ENCODE measurements at places on chromosomes 16 and 17. TPM values are rescaled to one million over a fixed set of nuclear protein-coding genes. Genes with fewer than 3 reads are reported as not detected.

Gene LRRC46
- 3.7 TPM for polyA plus RNA-seq

Gene CCL7
- not detected for polyA plus RNA-seq

Gene RNF43
- polyA plus RNA-seq, result 35.5 TPM

Gene LRRC37A
- 4.6 TPM for polyA plus RNA-seq

Gene RNF135
- polyA plus RNA-seq, result 17.6 TPM

Gene SLC35G6
- polyA plus RNA-seq, result 0.39 TPM

Gene VWA3A
- polyA plus RNA-seq, result 5.9 TPM

Gene WNT3
- polyA plus RNA-seq, result 2.0 TPM

Gene ZNF689
- polyA plus RNA-seq, result 9.9 TPM

GRCh38 chr17:17172990-17173389 lies 33.1 kb downstream of the PLD6 start:
- DNase-seq, result no peak

DNA sequence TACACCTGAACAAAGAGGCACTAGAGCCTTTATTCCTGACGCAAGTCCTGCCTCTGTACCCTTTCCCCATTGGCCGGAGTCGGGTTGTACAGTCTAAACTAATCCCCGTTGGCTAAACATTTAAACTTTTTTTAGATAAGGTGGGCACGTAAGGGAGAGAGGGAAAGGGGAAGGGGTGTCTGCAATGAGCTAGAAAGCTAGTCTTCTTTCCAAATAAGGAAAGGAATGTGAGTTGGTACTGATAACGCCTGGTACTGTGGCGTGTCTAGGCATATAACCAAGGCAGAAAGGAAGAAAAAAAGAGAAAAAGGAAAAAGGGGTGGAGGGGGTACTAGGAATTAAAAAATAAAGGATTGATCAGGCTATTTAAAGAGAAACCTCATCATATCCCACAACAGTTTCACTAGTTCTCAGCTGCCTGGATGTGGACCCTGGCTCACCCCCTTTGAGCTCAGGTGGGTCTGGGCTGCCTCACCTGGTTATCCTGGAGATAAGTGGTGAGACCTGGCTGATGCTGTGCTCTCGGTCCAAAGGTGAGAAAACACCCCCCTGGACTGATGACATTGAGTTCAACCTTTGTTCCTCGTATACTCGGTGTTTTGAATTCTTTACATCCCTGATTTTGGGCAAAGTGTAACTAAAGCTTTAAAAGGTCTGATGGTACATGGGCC lies 90.9 kb upstream of the EEF2KMT start:
- no peak for DNase-seq

- no peak for DNase-seq
Measured at GRCh38 chr17:32931686-32932085, 3.7 kb downstream of the TMEM98 start.

DNA sequence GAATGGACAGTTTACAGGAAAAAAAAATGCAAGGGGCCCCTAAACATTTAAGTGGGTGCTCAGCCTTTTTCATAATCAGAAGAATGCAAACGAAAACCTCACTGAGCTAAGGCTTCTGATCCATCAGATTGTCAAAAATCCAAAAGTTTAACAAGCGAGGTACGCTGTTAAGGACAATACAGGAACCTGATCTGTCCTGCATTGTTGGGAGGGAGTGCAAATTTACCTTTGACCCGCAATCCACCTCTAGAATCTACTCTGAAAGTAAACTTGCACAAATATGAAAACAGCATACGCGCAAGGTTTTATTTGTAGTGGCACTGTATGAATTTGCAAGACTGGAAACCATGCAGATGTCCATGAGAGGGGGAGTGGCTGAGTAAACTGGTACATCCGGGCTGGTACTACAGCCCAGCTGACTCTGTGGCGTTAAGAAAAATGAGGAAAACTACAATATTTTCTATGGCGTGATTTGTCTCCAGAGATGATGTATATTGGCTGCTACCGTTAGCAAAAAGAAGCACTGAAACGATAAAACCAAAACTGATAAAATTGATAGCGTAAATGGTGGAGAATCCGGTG lies 28.8 kb upstream of the ST6GALNAC1 start:
- DNase-seq, result peak; percentile 19

DNA sequence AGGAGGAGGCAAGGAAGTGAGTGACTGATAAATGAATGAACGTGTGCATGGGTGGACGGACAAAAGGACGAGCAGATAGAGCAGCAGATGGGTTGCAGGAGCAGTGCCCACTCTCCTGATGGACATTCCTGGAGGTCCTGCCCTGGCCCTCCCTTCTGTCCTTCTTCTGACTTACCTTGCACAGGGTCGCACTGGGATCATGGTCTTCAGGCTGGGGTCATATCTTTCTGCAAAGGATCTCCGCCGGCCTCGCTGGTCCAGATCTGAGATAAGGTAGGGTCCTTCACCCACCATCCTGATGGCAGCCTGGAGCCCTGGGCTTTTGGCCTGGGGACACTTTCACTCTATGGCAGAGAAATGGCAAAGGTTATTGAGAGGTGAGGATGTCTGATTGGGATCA lies 9.7 kb downstream of the ABCC12 start:
- no peak for DNase-seq

GRCh38 chr16:57536306-57537193 lies at the start of gene CCDC102A:
Gene CCDC102A, minus strand, starts transcription at chr16:57536571. Its CDS starts 7,394 bp downstream, at chr16:57529177.
- no peak for DNase-seq
